KG1 (cell line): ENCODE measurements at places on chromosomes 7 and 10.

DNA sequence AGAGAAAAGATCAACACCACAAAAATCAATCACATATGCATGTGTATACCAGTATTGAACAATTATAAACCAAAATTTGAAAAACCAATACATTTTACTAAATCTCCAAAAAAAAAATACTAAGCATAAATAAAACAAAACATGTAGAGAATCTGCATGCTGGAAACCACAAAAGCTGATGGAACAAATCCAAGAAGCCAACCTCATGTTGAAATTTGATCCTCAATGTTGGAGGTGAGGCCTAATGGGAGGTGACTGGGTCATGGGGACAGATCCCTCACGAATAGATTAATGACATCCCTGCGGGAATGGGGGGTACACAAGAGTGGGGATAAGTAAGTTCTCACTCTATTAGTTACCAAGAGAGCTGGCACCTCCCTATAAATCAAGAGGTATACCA lies 82.5 kb downstream of the OAT start:
- no peak for DNase-seq

GRCh38 chr7:104486931-104487330 lies 158.5 kb downstream of the LHFPL3 start:
- DNase-seq = no peak

- DNase-seq = no peak
Measured at GRCh38 chr7:85185424-85186082, 1.3 kb downstream of the SEMA3D start.

GRCh38 chr7:3264693-3265339 lies 36.2 kb upstream of the SDK1 start:
- no peak for DNase-seq

DNA sequence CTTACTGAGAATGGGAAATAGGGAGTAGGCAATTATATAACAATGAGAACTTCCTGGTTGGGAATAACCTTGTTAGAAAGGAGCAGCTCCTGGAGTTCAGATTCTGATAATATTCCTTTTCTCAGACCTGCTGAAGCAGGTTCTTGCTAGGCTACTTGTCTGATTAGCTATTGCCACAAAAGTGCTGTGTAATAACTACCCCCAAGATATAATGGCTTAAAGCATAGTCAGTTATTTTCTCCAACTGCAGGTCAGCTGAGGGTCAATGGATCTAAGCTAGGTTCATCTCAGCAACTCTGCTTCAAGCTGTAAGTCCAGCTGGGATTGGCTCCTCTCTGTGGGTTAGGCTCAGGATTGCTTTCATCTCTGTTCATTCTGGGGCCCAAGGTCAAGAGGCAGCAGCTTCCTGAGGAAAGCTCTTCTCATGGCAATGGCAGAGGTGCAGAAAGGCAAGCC lies 9.4 kb upstream of the CNOT4 start:
- DNase-seq = no peak

DNA sequence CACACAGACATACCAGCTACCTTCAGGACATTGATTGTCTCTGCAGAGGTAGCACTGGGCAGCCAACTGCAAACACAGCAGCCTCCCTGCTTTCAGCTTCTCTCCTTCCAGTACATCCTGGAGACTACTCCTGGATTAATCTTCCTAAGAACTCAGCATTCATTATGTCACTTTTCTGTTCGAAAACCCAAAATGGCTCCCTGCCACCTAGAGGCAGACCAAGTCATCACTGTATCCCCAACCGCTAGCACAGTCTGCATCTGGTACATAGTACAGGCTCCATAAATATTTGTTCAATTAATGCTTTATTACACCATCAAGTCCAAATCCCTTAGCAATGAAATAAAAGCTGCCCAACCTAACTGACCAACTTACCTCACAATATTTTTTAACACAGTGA lies 5.0 kb upstream of the SEC31B start:
- DNase-seq = no peak

DNA sequence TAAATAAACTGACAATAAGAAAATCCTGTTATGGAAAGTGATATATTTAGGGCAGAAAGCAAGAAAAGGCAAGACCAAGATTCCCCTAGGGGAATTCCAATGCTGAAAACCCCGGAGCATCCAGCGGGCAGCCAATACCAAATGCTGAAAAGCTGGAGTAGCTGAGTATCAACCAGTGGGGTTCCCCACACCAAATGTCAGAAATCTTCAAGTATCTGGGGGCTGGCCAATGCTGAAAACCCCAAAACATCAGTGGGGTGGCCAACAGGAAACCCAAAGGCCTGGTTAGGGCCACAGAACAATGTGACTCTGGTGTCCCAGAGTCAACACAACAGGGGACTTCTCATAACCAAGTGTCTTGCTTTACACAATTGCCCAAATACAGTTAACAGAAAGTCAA lies 271.8 kb upstream of the CACNA2D1 start:
- no peak for DNase-seq

DNA sequence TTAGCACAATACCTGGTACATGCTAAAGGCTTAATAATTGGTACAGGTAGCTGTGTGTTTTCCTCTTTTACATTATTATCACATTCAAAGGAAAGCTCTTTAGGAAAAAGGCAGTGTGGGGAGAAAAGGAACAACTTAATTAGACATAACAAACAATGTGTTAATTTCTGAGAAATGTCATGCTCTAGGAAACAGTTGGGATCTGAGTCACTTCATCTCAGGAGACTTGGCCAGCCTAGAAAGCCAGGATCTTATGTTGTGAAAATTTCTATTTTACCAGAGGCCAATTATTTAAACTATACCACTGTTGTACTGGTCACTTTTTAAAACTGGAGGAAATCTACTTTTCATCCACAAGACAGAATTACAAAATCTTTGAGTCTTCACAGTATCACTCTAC lies 39.6 kb downstream of the ARMH3 start:
- no peak for DNase-seq

- no peak for DNase-seq
Measured at GRCh38 chr10:131202990-131203389, 108.5 kb downstream of the TCERG1L start.

DNA sequence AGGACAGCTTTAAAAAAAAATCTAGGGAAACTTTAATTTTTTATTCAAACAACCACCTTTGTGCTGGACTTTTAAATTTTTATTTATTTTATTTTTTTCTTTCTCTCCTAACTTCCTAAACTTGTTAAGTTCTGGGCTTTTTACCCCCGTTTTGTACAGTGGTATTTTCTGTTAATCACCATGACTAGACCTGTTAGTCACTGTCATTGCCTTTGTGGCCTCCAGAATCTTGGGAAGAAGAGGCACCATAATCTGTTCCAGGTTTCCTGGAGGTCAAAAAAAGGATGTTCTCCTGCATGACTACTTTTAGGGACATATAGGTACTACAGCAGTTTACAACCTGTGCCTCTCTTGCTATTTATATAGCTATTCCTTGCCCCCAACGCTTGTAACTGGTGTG lies 31.1 kb upstream of the DDX50 start:
- DNase-seq = no peak

DNA sequence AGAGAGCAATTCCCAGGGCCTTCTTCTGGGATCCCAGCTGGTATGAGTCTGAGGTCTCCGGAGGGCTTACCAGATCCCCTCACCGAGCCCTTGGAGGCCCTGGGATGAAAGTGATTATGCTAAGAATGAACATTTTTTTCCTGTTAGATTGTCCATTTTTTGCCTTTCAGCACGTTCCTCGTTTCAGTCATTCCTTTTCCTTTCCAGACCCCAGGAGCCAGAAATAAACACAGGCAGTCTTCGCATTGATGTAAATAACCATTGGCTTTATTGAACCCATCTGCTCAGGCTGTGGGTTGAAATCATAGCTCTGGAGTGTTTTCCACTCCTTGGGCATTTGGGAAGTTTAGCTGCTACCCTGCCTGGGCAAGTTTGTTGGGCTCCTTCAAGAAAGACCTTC lies 320.9 kb upstream of the AUTS2 start:
- DNase-seq = no peak

DNA sequence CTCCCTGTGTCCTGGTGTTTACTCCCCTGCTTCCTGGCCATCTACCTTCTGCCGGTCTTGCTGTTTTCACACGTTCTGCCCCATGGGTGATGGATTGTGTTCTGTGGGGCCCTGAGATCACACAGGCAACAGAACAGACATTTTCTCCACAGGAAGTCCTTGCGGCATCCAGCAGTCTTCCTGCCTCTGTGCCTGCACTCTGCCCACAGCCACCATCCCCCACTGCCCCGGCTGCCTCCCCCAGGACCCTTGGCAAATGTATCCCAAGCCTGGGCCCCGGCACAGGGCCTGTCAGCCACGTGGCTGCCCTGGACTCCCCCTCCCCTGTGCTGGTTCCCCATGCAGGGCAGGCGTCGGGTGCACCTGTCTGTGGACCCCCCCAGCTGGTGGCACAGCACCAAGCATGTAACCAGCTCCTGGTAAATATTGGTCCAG lies 184.2 kb downstream of the WDR37 start:
- peak; percentile 11 for DNase-seq

- no peak for DNase-seq
Measured at GRCh38 chr10:1572519-1573333, 164.6 kb downstream of the ADARB2 start.

GRCh38 chr7:100545360-100546128 lies 6.5 kb downstream of the AGFG2 start:
- no peak for DNase-seq

- no peak for DNase-seq
Measured at GRCh38 chr10:132892004-132892403, 50.4 kb downstream of the CFAP46 start.

DNA sequence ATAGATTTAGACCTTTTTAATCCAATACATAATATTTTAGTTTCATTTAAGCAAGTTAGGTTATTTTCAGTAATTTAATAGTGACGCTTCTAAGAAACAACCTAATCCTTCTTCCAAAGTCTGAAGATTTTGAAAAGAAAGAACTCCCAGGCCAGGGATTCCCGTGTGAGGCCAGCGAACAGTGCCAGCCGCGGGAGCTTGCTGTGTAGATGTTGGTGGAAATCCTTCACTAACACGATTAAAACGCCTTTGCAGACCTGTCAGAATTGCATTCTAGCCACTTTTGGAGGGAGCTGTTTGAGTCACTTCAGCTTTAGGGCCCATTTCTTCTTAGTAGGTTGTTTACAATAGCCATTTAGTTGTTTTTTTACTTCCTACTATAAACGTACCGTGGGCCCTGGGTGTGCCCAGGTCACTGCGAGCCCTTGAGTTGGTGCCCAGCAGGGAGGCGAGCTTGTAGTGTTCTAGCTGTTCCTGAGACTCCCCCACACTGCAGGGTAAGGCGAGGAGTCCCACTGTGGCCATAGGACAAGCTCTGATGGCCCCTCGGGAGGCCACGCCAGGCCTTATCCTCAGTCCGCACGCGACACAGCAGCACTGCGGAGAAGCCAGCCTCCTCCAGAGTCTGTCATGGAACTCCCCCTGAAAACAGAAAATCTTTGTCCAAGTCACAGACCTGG lies 32.3 kb downstream of the PPP2R2D start:
- no peak for DNase-seq
